ENCODE measurements at places on chromosomes 16 and 17. TPM values are rescaled to one million over a fixed set of nuclear protein-coding genes. Genes with fewer than 3 reads are reported as not detected.
A peak's percentile ranks its signal among the peaks of the same experiment; 100 is the strongest.

- no peak for DNase-seq
Observed at GRCh38 chr16:8776129-8776584, 21.3 kb downstream of the TMEM186 start.

The PRSS53 gene
- total RNA-seq = 2.0 TPM

The TNP2 gene
- total RNA-seq = not detected

DNA sequence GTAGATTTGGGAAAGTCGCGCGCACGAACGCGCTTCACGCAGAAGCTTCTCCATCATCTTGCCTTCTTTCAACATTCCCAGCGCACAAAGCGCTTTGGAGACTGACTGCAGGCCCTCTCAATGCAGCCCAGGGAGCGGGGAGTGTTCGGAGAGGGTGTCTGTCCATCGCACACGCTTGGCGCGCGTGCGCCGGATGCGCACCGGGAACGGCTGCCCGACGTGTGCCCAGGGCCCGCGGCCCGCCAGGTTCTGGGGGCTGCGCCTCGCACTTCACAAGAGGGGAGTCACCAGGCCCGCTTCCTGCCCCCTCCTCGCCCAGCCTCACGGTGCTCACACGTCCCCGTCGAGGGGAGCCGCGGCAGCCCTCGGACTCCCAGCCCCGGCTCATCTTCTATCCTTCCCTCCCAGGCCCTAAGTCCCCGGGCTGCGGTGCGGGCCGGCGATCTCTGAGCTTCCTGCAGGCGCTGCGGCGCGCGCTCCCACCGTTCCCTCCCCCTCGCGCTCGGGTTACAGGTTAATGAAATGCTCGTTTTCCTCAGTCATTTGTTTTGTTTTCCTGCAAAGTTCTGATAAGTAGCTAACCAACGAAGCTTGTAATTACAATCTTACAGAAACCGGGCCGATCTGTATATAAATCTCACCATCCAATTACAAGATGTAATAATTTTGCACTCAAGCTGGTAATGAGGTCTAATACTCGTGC, 2.8 kb upstream of the IRX3 start:
- DNase-seq = no peak

GRCh38 chr16:78993346-78993745, 607.2 kb downstream of the MAF start:
- no peak for DNase-seq

DNA sequence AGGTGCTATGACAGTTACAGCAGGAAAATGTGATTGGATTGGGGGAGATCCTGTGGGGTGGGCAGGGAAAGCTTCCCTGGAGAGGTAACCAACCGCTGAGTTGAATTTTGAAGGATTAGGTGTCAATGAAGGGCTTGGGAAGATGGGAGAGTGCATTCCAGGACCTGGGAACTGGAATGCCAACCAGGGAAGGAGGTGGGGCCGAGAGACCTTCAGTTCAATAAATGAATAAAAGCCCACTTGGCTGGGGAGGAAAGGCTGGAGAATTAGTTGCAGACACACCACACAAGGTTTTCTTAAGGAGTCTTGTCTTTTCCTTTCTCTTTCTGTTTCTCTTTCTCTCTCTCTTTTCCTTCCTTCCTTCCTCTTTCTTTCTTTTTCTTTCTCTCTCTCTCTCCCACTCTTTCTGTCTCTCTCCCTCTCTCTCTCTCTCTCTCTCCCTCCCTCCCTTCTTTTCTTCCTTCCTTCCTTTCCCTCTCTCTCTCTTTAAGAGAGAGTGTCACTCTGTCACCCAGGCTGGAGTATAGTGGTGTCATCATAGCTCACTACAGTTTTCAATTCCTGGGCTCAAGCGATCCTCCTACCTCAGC, 3.3 kb downstream of the USP43 start:
- no peak for DNase-seq

- peak; percentile 86 for DNase-seq
Observed at GRCh38 chr17:68200689-68201417, 47.0 kb upstream of the AMZ2 start.

DNA sequence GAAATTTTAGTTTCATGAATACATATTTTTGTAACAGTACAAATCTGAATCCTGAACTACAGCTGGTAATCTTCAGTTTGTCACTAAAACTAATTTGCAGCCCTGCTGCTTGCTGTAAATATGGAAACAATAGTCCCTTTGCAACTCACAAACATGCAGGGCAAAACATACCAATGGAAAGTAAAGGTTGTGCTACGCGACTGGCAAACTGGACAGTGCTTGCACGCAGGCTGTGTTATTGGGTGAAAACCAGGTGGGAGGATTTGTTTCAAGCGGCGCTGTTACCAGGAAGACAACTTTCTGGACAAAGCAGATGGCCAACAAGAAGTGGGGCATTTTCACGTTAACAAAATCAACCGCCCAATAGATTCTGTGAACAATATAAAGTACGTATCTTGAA, 93.5 kb downstream of the CDYL2 start:
- DNase-seq = no peak

The CD79B gene
- total RNA-seq = 3.9 TPM

The MYH1 gene
- not detected for total RNA-seq

The CYBC1 gene
- 51.6 TPM for total RNA-seq

The HSD3B7 gene
- total RNA-seq = 14.5 TPM

DNA sequence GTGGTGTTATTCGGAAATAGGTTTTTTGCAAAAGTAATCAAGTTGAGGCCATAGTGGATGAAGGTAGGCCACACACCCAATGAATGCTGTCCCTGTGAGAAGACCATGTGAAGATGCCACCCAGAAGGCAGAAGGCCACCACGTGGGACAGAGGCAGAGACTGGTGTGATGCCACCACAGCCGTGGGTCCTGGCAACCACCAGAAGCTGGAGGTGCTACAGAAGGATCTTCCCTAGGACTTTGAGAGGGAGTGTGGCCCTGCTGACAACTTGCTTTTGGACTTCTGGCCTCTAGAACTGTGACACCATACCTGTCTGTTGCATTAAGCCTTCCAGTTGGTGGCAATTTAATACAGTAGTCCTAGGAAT, 49.3 kb downstream of the RMI2 start:
- no peak for DNase-seq

GRCh38 chr17:6070913-6071511, 833 bp downstream of the WSCD1 start:
- no peak for DNase-seq

The LIMD2 gene
- 22.6 TPM for total RNA-seq

The B4GALNT2 gene
- not detected for total RNA-seq

DNA sequence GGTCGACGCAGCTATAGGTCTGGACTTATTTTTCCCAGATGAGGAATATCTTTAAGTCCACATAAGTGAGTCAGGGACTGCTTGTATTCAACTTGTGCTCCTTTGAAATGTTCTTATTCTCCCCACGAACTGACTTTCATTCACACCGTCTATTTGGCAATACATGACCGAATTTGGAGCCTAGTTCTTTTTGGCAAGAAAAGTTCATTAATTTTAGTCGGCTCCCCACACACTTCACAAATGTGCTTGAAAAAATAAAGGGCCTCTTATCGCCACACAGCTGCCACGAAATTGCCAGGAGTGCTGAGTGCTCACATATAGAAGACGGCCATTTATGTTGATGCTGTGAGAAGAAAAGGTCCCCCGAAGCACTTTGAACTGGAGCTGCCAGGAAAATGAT, 152.6 kb downstream of the PRKCA start:
- no peak for DNase-seq

DNA sequence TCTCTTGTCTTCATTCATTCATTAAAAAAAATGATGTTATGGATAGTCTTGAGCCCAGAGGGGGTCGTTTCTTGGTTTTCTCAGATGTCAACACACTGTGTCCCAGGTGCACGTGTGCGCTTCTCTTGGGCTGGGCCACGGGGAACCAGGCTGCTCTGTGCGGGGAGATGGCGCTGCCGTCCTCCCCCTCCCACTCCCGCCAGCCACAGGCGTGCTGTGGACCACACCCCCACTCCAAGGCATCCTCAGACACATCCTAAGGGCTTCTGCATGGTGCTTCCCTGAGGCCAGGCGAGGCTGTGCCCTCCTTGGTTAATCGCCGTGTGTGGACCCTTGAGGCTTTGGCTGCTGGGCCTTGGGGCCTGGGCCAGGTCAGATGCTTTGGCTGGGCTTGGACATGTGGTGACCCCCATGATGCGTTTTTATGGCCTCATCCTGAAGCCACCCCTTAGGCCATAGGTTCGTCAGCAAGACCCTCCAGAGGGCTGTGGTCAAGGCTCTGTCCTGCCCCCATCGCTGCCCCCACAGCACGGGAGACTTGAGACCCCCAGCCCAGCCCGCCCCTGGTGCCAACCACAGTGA, 245.7 kb upstream of the CIBAR2 start:
- DNase-seq = no peak

- no peak for DNase-seq
Observed at GRCh38 chr17:47896672-47897490, 845 bp downstream of the SP2 start.

The RPH3AL gene
- total RNA-seq = 43.5 TPM

The TADA2A gene
- total RNA-seq = 44.2 TPM

GRCh38 chr17:45127207-45127547, 5.1 kb downstream of the PLCD3 start:
- DNase-seq = no peak

DNA sequence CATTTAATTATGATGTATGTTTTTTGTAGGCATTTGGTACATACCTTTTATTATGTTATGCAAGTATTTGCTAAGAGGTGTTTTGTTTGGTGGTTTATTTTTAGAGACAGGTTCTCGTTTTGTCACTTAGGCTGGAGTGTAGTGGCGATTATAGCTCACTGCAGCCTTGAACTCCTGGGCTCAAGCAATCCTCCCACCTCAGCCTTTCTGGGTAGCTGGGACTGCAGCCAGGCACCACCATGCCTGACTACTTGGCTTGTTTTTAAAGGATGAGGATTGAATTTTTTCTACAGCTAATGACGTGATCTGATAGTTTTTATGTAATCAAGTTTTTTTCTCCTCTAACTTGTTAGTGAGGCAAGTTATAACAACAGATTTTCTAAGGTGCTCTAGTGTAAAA, 199.6 kb downstream of the SPECC1 start:
- no peak for DNase-seq

DNA sequence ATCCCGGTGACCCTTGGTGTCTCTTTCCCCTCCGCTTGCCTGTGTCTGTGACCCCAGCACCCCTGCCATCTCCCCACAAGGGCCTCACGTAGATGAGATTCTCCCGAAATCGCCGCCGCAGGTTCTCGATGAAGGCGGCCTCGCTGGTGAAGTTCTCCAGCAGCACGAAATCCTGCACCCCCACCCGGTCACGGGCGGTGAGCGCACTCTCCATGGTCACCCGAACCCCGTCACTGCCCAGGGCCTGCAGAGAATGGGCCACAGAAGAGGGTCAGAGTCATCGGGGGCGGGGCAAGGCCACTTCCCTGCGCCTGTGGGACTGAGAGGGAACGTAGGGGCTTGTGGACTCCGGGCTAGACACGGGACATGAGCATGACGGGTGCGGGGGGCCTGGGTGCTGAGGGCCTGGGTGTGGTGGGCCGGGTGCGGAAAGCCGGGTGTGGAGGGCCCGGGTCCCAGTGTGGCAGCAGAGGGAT, 8.4 kb downstream of the MYO1C start:
- DNase-seq = no peak

The CLEC3A gene
- not detected for total RNA-seq

DNA sequence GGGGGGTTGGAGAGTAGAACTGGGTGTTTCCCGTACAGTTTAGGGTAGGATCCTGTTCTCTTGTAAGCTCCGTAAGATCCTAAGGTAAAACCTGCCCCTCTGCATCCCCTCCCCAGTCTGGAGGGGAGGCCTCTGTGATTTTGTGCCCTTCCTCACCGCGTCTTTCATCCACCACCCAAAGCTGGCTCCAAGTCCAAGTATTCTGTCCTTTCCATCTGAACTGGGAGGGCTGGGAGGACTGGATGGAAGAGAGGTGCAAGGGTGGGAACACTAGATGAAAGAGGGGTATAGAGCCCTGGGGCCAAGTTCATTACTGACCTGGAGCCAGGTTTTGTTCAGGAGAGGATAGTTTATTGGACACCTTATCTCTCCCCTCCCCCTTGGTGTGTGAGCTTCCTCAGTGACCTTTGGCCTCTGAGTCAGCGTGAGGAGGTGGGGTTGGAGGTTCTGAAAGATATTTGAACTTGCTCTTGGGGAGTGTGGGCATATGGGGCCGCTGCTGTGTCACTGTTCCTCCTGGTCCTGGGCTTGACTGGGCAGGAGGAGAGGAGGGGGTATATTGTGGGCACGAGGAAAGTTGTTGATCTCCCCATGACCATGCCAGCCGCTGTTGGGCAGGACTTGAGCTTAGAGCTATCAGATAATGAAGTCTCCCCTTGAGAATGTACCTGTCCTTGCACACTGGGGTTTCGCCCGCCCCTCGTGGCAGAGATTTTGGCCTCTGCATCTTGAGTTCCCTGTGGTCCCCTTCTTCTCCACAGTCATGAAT, 1.6 kb downstream of the LASP1 start:
- no peak for DNase-seq

DNA sequence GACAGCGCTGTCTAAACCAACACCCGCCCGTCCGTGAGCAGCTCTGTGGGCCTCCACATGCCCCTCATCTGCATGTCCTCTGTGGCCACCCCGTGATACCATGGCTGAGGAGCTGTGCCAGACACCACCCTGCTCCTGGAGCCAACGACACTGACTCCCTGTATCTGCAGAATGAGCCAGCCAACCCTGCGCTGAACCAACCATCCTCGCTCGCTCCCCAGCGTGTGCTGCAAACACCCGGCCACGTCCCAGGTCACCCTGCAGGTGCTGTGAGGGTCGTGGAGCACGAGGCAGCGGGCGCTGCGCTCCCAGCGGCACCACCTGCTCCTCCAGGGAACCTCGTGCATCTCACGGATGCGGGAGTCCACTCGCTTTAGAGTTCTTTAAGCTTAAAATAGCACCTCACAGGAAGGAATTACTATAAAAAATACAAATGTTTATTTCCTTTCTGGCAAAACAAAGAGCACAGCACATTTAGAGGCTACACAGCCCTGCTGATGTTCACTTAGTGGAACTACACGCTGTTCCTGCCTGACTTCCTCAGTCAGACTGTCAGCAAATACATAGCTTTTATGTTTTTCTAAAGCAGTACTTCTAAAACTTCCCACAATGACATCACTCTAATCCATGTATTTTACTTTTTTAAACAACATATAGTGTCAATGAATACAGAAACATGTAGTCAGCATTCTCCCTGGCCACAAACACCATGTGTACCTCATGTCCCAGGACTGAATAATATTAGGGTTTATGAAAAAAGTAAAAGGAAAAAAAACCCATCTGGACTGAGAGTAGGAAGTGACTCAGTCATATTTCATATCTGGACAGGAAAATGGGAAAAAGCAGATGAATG, 43.5 kb downstream of the MAP1LC3B start:
- no peak for DNase-seq

GRCh38 chr17:9177212-9177611, 155.9 kb downstream of the NTN1 start:
- no peak for DNase-seq

GRCh38 chr17:4019275-4019674, 55.0 kb upstream of the ATP2A3 start:
- no peak for DNase-seq

All from vagina (tissue), 2 donors.